Epithelial cell of proximal tubule (primary cell): ENCODE measurements at places on chromosomes 2 and 18.

GRCh38 chr2:185813707-185814106, 75.1 kb downstream of the FSIP2 start:
- DNase-seq, result no peak

DNA sequence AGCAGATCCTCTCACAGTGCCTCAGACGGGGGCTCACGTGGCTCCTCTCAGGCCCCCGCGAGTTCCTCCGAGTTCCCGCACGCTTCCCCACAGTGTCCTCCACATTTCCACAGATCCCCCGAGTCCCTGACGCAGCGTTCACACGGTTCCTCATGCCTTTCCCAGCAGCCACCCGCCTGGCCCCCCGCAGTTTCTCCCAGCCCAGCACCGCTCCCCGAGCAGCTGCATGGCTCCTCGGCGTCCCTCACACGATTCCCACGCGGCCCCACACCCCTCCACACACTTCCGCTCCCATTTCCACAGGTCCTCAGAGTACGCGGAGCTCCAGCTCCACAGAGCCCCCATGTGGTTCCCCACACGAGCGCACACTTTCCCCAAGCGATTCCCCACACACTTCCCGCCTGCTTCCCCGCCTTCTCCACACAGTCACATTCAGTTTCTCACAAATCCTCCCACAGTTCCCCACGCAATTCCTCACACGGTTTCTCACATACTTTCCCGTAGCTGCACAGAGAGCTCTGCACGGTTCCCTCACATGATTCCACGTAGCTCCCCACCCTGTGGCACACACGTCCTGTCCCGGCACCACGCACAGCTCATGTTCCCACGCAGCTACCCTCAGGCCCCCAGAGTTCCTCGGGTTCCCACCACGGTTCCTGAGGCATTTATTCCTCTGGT, 39.9 kb downstream of the KIF1A start:
- DNase-seq, result no peak

GRCh38 chr2:237434866-237435311, 20.9 kb upstream of the COL6A3 start:
- DNase-seq, result no peak

GRCh38 chr2:165113414-165113813, 90.4 kb downstream of the SCN3A start:
- DNase-seq, result no peak

DNA sequence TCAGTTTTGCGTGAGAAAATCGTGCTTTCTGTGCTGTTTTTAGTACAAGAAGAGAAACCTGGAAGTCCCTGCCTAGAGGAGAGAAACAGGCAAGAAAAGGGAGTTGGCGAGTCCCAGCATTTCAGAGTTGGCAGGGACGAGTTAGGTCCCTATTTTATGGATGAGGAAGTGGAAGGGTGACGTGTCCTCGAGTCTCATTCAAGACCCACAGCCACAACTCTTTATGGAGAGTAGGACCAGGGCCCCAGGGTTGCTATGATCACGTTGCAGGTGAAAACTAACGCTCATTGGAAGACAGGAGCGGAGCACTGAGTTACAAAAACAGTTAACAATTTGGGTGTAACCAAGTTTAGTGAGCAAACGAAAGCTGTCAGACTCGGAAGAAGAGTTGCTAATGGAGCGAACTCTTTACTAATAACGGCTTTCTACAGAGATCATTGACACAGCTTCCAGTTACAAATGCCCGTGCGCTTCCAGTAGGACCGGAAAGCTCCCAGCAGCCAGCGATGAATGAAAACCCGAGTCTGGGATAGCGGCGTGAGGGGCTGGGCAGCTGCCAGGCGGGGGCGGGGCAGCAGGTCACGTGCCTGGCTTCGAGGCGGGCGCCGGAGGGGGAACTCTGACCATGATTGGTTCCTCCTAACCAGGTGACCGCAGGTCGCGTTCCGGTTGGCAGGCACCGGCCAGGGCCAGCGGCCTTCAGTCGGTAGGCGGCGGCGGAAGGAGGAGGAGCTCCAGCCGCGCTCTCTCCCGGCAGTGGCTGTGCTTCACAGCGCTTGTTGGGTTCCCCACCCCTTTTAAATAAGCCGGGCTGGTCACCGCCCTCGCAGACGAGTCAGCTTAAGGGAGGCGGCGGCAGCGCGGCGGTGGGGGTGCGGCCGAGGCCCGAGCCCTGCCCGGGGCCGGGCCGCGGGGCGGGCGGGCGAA, at the start of gene CCNYL1:
Gene CCNYL1, plus strand, starts transcription at position 827 of the 927 bp plus-strand sequence. CDS start 257 bp downstream, outside the sequence.
- DNase-seq, result peak; percentile 78

- no peak for DNase-seq
Observed at GRCh38 chr2:45960057-45960863, 308.8 kb downstream of the PRKCE start.
